GM13977 (cell line): ENCODE measurements at places on chromosomes 3 and 15.

- no peak for DNase-seq
Observed at GRCh38 chr15:28109626-28110455, 10.7 kb upstream of the OCA2 start.

- DNase-seq = no peak
Observed at GRCh38 chr15:67743558-67743957, 81.8 kb upstream of the SKOR1 start.

DNA sequence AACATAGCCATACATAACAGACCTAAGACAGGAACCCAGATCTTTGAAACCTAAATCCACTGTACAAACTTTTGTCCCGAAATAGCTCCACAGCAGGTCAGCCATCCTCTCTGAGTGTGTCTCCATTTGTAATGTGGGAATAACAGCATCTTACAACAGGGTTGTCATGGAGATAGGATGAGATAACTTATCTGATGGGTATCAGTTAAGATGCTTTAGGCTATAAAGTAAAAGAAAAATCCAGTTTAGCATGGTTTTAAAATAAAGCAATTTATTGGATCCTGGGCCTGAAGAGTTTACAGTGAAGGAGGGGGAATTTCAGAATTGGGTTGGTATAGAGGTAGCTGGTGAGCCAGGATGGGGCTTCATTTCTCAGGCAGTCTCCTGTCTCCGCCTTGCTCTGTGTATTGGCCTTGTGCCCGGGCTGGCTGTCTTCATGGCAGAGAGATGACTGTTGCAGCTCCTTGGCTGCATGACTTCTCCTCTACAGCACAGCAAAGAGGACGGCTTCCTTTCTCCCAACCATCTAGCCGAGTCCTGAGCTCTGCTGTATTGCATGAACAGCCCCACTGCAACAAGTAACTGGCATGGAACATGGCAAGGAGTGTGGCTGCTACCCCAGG, 131.9 kb upstream of the PROK2 start:
- no peak for DNase-seq

- DNase-seq = no peak
Observed at GRCh38 chr15:71248386-71248785, 133.1 kb downstream of the THSD4 start.

GRCh38 chr3:124256599-124256998, 264.7 kb upstream of the ROPN1 start:
- DNase-seq = no peak

GRCh38 chr15:51849860-51850259, 20.4 kb downstream of the TMOD3 start:
- DNase-seq = no peak

GRCh38 chr3:170560717-170561382, 25.0 kb downstream of the SLC7A14 start:
- no peak for DNase-seq

- DNase-seq = no peak
Observed at GRCh38 chr3:88462230-88462629, 312.5 kb downstream of the C3orf38 start.

GRCh38 chr3:195175076-195175475, 95.9 kb downstream of the XXYLT1 start:
- no peak for DNase-seq
